ENCODE measurements at places on chromosomes 12 and 14. TPM values are rescaled to one million over a fixed set of nuclear protein-coding genes. Genes with fewer than 3 reads are reported as not detected.

- no peaks in the 10 kb centered on the region for H3K4me1 ChIP-seq
- DNase-seq: no peak
- H3K36me3 ChIP-seq: peaks cover 89% of the 10 kb centered on the region
- no peaks in the 10 kb centered on the region for H3K27me3 ChIP-seq
Observed at GRCh38 chr12:132672678-132673077, 14.5 kb downstream of the POLE start.

DNA sequence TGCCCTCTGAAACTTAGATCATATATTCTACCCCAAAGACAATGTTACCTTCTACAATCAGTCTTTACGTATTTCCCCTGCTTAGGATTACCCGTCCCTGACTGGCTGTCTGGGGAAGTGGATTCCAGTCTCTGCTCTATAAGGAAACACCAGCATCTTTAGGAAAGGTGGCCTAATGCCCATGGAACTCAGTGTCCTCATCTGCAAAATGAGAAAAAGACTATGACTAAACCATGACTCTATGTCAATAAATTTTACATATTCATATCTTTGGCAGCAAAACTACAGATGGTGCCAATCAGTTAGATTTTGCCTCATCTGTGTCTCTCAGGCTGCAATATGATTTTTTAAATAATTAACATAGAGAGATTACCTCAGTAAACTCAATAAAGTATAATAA is 133.8 kb downstream of the ITPR2 start:
- H3K4me1 ChIP-seq: peaks cover 5% of the 10 kb centered on the region
- no peaks in the 10 kb centered on the region for H3K36me3 ChIP-seq
- H3K27ac ChIP-seq: no peak overlapping the region
- H3K27me3 ChIP-seq: no peaks in the 10 kb centered on the region

DNA sequence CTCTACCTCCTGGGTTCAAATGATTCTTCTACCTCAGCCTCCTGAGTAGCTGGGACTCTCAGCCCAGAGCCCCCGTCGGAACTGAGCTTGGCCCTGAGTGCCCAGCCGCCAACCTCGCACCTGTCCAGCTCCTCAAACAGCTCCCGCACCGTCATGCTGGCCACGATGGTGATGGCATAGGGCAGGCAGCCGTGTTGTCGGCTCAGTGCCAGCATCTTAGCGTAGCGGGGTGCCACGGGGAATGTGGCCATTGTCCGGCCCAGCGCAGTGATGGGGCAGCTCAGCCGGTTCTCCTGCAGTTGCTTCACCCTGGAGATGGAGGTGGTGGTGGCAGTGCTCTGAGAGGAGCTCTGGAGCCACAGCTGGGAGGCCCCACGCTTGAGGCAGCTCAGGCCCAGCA is 32.4 kb downstream of the DHX37 start:
- no peaks in the 10 kb centered on the region for H3K27me3 ChIP-seq
- no peak overlapping the region for H3K4me3 ChIP-seq
- DNase-seq: no peak
- peaks cover 53% of the 10 kb centered on the region for H3K36me3 ChIP-seq
- H3K4me1 ChIP-seq: no peaks in the 10 kb centered on the region

DNA sequence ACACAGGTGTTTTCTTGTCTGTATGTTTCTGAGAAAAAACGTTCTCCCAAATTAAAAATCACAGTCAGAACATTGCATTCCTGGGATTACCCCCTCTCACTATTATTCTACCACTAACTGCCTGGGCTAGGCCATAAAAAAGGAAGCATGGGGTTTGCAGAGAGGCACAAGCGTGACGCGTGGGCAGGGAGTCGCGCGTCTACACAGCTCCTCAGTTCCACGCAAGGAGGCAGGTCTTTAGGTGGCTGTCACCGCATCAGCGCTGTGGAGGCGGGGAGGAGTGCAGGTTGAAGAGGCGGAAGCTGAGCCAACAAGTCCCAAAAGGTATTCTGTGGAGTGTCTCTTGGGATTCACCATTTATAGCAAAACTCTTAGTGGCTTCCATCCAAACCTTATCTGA is 109.9 kb downstream of the RIMBP2 start:
- peaks cover 3% of the 10 kb centered on the region for H3K4me1 ChIP-seq
- no peak overlapping the region for H3K27ac ChIP-seq
- H3K27me3 ChIP-seq: no peaks in the 10 kb centered on the region
- H3K36me3 ChIP-seq: no peaks in the 10 kb centered on the region
- DNase-seq: peak; percentile 42
- H3K4me3 ChIP-seq: no peak overlapping the region

DNA sequence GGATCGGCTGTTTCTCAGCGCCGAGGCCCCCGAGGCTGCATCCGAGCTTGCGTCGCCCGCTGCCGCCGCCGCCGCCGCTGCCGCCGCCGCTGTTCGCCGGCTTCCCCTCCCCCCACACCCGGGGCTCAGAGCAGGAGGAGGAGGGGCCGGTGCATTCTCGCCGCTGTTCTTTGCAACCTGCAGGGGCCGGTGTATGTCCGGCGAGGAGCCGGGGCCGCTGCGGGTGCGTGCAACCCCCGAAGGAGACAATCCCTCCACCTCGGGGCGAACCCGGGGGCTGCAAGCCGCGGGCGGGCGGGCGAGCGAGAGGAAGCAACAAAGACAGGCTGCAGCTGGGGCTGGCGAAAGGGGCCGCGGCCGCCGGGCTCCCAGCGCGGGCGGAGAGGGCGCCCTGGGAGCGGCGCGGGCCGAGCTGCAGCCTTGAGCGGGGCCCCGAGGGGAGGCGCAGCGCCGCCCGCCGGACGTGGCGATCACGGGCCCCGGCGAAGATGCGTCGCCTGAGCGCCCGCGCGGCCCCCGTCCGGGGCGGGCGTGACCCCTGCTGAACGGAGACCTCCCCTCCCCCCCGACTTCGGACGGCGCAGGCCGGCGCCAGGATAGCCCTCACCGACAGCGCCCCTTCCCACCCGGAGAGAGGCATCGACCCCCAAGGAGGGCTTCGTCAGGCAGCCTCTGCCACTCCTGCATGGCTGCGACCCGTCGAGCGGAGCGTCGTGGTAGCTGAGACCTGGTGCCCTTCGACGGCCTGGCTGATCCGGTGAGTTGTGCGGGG is 702 bp downstream of the FAM222A start:
- peak overlapping the region; percentile 67 for H3K27ac ChIP-seq
- DNase-seq: peak; percentile 95
- no peaks in the 10 kb centered on the region for H3K36me3 ChIP-seq
- peak overlapping the region; percentile 79 for H3K4me3 ChIP-seq
- peaks cover 18% of the 10 kb centered on the region for H3K4me1 ChIP-seq

DNA sequence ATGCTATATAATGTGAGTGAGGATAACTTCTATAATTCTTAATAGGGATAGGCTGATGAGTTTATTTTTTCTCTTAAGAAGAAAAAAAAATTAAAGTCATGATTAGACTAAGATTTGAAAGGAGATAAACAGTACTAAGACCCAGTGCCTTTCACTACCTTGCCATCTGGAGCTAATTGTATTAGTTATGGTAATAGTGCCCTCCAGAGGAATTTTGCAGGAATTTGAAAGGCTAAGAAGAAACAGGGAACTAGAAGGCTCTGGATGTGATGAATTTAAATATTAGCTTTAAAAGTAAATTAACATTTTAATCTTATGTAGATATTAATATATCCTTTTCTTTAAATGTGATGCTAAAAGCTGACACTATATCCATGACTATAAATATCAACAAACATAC is 36.6 kb upstream of the PIK3C2G start:
- no peak overlapping the region for H3K27ac ChIP-seq
- no peaks in the 10 kb centered on the region for H3K27me3 ChIP-seq
- no peak for DNase-seq
- no peaks in the 10 kb centered on the region for H3K36me3 ChIP-seq
- H3K4me3 ChIP-seq: no peak overlapping the region

DNA sequence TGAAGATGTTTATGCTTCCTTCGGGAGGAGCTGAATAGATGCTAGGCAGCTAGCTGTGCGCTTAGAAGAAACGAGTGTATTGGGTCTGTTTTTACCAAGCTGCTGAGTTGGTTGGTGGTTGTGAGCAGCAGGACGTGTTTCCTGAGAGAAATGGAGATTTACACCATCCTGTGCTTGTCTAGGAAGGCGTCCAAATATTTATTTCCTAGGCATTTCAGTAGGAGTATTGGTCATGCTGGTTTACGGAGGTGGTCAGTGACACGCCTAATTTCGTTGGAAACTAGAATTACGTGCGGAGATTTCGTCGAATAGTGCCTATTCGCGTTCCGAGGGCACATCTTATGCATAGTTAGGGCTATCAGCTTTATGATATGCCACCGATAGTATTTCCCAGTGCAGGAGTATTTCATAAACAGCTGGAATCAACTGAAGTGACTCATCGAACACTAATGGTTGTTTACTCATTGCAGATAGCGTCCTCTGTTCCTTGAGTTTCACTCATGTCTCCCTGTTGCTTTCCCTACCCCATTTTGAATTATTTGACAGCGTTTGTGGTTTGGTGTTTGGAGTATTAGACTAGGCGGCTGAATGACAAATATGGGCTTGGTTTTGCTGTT is 780 bp downstream of the TBC1D15 start:
- peak overlapping the region; percentile 80 for H3K27ac ChIP-seq
- H3K36me3 ChIP-seq: no peaks in the 10 kb centered on the region
- H3K4me3 ChIP-seq: peak overlapping the region; percentile 92
- H3K4me1 ChIP-seq: no peaks in the 10 kb centered on the region

DNA sequence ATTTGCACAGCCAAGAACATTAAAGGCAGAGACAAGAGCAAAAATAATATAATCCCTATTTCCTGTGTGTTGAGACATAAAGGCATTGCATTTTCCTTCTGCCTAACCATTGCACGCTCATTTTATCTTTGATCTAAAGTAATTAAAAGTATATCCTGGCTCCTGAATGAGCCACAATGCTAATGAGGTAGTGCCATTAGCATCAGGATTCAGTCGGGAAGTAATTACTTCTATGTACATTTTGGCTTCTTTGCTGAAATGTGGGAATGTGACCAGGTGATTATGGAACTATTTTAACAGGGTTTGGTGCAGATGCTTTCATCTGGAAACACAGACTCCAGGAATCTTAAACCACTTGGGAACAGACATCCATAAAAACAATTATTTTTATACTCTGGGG is 77.4 kb downstream of the TMTC1 start:
- H3K4me1 ChIP-seq: no peaks in the 10 kb centered on the region
- H3K27me3 ChIP-seq: no peaks in the 10 kb centered on the region
- H3K4me3 ChIP-seq: no peak overlapping the region

GRCh38 chr14:28653521-28653920 is 113.1 kb upstream of the FOXG1 start:
- no peaks in the 10 kb centered on the region for H3K36me3 ChIP-seq
- H3K4me1 ChIP-seq: no peaks in the 10 kb centered on the region
- H3K27ac ChIP-seq: no peak overlapping the region
- H3K27me3 ChIP-seq: no peaks in the 10 kb centered on the region

DNA sequence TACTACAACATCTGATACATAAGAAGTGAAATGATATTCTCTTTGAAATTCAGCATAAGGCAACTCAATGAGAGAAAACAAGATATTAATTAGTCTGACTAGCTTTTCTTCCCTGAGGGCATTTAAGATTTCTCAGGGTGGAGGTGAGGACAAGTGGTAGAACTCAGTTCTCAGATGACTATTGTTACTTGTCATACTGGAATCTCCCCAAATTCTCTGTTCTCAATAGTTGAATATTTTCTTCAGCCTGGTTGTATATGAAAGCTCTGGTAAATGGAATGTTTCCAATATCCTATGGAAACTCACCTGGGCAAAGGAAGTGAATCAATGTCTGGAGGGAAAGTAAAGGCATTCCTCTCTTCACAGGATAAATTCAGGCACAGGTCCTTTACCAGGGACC is 18.2 kb upstream of the ITGA5 start:
- no peaks in the 10 kb centered on the region for H3K36me3 ChIP-seq
- H3K4me1 ChIP-seq: peaks cover 8% of the 10 kb centered on the region
- H3K4me3 ChIP-seq: no peak overlapping the region
- H3K27me3 ChIP-seq: no peaks in the 10 kb centered on the region

DNA sequence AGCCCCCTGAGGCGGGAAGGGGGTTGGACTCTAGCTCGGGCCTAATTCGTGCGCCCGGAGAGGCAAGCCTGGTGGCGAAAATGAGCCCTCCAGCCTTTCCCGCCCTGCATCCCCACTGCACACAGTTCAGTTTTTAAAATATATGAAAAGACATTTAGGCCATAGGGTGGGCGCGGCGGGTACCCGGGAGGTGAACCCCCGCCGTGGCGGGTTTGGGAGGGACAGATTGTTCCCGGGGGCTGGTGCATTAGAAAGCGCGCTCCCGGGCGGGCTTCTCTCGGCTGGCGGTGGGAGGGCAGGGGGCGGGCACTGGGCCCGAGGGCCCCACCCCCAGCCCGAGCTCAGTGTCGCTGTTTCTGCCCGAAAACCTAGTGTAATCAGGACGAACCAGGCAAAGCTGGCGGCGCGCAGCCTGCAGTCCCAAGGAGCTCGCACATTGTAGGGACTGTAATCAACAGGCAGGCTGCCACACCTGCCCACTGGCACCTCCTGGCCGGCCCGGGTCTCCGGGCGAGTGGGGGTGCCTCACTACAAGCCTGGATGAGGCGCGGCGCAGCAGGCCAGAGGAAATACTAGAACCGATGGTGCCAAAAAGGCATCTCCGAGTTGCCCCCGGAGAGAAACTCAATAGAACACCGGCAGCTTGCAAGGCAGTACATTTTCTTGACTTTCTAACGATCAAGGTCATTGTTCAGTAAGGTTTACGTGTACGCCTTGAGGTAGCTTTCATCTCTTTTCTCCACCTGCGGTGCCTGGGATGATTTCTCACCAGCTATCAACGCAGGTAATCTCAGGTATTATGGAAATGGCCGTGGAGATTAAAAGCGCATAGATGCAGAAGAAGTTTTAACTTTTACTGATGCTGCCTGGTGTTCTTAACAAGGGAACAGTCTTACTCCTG is 764 bp upstream of the SPTB start:
- peak overlapping the region; percentile 78 for H3K4me3 ChIP-seq
- H3K27ac ChIP-seq: no peak overlapping the region
- H3K27me3 ChIP-seq: peaks cover 91% of the 10 kb centered on the region
- DNase-seq: peak; percentile 90
- H3K36me3 ChIP-seq: no peaks in the 10 kb centered on the region

GRCh38 chr14:42459171-42459685 is 852.6 kb downstream of the LRFN5 start:
- no peaks in the 10 kb centered on the region for H3K4me1 ChIP-seq
- no peak overlapping the region for H3K27ac ChIP-seq
- no peaks in the 10 kb centered on the region for H3K27me3 ChIP-seq
- DNase-seq: no peak
- H3K36me3 ChIP-seq: no peaks in the 10 kb centered on the region
- H3K4me3 ChIP-seq: no peak overlapping the region

- no peaks in the 10 kb centered on the region for H3K4me1 ChIP-seq
- H3K27ac ChIP-seq: no peak overlapping the region
- H3K4me3 ChIP-seq: no peak overlapping the region
- no peaks in the 10 kb centered on the region for H3K27me3 ChIP-seq
Observed at GRCh38 chr14:35438910-35439713, 34.6 kb upstream of the NFKBIA start.

GRCh38 chr14:74784634-74785033 is 21.5 kb downstream of the YLPM1 start:
- DNase-seq: no peak
- no peaks in the 10 kb centered on the region for H3K27me3 ChIP-seq
- peaks cover 13% of the 10 kb centered on the region for H3K4me1 ChIP-seq
- no peak overlapping the region for H3K27ac ChIP-seq
- no peak overlapping the region for H3K4me3 ChIP-seq
- H3K36me3 ChIP-seq: peaks cover 79% of the 10 kb centered on the region

Gene ADCY4
- not detected for total RNA-seq

Gene APPL2
- 35.2 TPM for total RNA-seq

Gene SVOP
- total RNA-seq: not detected

Gene SYCP3
- total RNA-seq: 0.09 TPM

Gene ABCC9
- total RNA-seq: not detected

Gene SMIM41
- not detected for total RNA-seq

Gene MYH6
- not detected for total RNA-seq

Gene ERP27
- 0.22 TPM for total RNA-seq

Gene METTL1
- total RNA-seq: 30.8 TPM

Gene C12orf60
- total RNA-seq: 3.3 TPM

Gene TXNRD1
- 45.7 TPM for total RNA-seq

Gene ITGB7
- total RNA-seq: 1.8 TPM
